GM19239 (cell line): ENCODE measurements at places on chromosomes 2 and 18.

DNA sequence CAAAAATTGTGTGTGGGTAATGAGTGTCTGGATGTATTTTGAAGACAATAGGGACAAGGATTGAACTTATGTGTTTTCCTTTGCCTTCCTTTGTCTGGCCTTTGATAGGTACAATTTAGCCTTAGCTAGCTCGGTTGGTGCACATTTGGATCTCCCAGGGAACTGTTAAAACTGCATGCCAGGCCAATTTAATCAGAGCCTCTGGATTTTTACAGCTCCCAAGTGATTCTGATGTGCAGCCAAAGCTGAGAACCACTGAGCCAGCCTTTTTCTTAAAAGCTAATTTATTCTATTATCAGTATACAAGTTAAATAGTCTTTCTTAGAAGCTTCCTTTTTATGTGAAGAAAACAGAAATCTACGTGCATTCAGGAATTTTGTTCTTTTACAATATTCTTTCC, 25.0 kb downstream of the PLEK start:
- no peak for DNase-seq

GRCh38 chr2:74004212-74005182, 19.8 kb downstream of the TET3 start:
- DNase-seq, result no peak

- DNase-seq, result no peak
These were observed 1383.7 kb downstream of the LRP1B start for GRCh38 chr2:140747090-140747489.

DNA sequence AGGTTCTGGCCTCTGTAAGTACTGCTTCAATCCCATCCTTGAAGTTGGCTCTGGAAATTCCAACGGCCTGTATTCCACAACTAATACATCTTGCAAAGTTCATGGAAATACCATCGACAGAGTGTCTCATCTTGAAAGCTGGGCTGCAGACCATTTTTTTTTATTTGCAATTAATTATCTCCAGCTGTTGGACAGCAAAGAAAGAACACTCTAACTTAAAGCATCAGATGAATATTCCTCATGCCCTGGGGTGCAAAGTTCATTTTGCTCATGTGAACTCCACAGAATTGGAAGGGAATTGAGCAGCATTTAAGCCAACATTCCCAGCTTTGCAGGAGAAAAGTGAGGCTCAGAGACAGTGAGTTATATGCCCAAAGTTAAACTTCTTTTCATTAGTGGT, 96.5 kb upstream of the PIEZO2 start:
- no peak for DNase-seq

DNA sequence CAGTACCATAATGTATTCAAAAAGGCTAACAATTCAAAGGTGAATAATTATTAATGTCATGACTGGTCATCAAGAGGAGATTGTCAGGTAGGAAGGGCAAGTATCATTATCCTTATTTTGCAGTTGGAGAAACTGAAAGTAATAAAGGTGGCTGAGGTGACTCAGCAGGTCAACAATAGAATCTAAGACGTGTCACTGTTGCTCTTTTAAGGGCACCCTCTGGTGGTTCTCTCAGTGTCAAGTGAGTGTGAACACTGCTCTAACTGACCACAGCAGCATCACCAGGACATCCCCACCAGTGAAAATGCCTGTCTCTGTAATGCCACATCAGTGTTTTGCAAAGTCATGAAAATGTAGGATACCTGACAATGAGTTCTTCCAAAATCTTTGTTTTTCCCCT, 69.7 kb downstream of the DCC start:
- DNase-seq, result peak; percentile 20

- DNase-seq, result no peak
These were observed 36.5 kb upstream of the ZNF236 start for GRCh38 chr18:76785872-76786271.

- DNase-seq, result no peak
These were observed 30.5 kb downstream of the PDK1 start for GRCh38 chr2:172586245-172586891.

DNA sequence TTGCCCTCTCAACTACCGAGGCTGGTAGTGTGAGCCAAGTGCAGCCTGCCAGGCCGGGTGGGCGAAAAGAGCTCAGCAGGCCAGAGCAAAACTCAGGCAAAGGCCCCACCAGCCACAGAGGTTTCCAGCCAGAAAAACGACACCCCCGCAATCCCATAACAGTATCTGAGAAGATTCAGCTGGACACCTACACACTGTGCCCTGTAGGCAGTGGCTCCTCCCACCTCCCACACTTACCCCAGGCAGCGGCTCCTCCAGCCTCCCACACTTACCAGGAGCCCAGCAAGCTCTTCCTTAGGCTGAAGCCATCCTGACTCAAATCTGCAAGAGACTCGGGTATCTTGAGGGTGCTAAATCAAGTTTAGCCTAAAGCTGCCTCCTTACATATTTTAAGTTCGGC, 15.6 kb upstream of the TMEM18 start:
- DNase-seq, result no peak
